T-helper 17 cell (primary cell): ENCODE measurements at places on chromosomes 7 and 10. TPM values are rescaled to one million over a fixed set of nuclear protein-coding genes. Genes with fewer than 3 reads are reported as not detected.
A peak's percentile ranks its signal among the peaks of the same experiment; 100 is the strongest.

The VWC2 gene
- not detected for total RNA-seq

The CAV1 gene
- total RNA-seq, result 0.30 TPM

The CYP2E1 gene
- 14.5 TPM for total RNA-seq

- H3K36me3 ChIP-seq, result no peaks in the 10 kb centered on the region
- no peak overlapping the region for H3K27ac ChIP-seq
- DNase-seq, result no peak
- no peaks in the 10 kb centered on the region for H3K27me3 ChIP-seq
These were observed 83.9 kb downstream of the LHPP start for GRCh38 chr10:124545351-124546054.

DNA sequence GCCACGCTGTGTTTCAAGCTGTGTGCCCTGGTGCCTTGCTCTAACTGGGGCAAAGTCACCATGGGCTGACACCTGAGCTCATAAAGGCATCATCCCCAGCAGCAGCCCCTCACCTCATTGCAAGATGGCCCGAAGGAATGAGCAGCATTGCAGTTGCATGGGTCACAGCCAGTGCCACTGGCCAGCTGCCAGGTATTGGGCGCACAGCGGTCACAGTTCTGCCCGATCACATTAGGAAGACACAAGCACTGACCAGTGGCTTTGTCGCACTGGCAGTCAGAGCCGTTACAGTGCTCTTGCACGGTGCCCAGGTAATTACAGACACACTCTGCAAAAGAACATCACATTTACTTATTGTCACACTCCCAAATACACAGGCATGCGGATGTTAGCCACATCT, 51.1 kb downstream of the LAMB1 start:
- DNase-seq, result no peak
- H3K4me3 ChIP-seq, result no peak overlapping the region
- H3K27ac ChIP-seq, result no peak overlapping the region
- H3K27me3 ChIP-seq, result peaks cover 40% of the 10 kb centered on the region

GRCh38 chr7:151851145-151851751, 25.7 kb downstream of the PRKAG2 start:
- no peaks in the 10 kb centered on the region for H3K36me3 ChIP-seq
- peaks cover 26% of the 10 kb centered on the region for H3K4me1 ChIP-seq
- H3K27me3 ChIP-seq, result no peaks in the 10 kb centered on the region
- peak overlapping the region; percentile 89 for H3K4me3 ChIP-seq
- no peak for DNase-seq

DNA sequence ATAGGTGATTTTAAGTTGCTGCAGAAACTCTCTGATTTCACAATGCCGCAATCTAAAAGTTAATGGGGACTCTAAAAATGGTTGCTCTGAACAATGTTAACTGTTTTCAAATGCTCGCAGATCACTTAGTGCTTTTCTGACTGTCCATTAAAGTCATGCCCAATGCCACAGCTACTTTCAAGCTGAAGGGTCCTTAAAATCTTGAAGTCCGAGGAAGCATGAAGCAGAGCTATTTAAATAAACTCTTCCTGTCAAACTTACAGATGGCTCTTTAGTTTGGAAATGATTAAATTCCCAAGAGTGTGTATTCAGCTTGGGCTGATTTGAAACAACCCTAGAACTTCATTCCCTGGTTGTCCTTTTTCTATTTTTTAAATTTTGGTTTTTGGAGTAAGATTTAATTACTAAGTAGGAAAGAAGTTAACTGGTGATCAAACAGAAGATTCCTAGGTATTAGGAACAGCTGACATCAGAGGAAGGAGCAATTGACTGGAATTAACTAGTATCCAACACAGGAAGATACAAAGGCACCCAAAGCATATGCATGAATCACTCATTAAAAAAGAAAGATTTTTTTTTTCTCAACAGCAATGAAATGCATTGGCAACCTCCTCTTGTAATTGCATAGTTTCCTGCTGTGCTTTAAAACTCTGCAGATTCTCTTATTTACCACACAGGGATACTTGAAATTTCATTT, 105.1 kb downstream of the NRP1 start:
- no peaks in the 10 kb centered on the region for H3K4me1 ChIP-seq
- no peak overlapping the region for H3K4me3 ChIP-seq
- peaks cover 52% of the 10 kb centered on the region for H3K27me3 ChIP-seq
- DNase-seq, result no peak
- no peaks in the 10 kb centered on the region for H3K36me3 ChIP-seq

DNA sequence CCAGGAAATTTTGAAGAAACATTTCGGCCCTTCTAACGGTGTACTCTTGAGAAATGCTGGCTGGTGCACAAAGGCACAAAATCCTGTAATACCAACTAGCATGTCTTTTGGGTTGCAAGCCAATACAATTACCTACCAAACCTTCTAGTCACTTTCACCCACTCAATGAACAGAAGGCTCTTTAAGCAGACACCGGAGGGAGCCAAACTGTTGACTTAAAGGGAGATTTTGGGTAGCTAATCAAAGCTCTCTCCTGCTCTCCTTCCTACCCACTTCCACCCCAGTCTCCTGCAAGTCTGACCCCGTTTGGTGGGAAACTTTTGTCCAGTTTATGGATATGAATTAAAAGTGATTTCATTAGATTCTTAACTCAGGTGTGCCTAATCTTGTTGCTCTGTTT, 24.0 kb downstream of the GRM3 start:
- H3K27ac ChIP-seq, result no peak overlapping the region
- no peaks in the 10 kb centered on the region for H3K4me1 ChIP-seq
- no peak for DNase-seq
- no peaks in the 10 kb centered on the region for H3K27me3 ChIP-seq
- no peaks in the 10 kb centered on the region for H3K36me3 ChIP-seq
